Upper lobe of left lung (tissue), 6 donors: ENCODE measurements at places on chromosomes 1 and 21. TPM values are rescaled to one million over a fixed set of nuclear protein-coding genes. Genes with fewer than 3 reads are reported as not detected.

GRCh38 chr1:213698092-213698702, 289.6 kb upstream of the PROX1 start:
- no peak for DNase-seq

DNA sequence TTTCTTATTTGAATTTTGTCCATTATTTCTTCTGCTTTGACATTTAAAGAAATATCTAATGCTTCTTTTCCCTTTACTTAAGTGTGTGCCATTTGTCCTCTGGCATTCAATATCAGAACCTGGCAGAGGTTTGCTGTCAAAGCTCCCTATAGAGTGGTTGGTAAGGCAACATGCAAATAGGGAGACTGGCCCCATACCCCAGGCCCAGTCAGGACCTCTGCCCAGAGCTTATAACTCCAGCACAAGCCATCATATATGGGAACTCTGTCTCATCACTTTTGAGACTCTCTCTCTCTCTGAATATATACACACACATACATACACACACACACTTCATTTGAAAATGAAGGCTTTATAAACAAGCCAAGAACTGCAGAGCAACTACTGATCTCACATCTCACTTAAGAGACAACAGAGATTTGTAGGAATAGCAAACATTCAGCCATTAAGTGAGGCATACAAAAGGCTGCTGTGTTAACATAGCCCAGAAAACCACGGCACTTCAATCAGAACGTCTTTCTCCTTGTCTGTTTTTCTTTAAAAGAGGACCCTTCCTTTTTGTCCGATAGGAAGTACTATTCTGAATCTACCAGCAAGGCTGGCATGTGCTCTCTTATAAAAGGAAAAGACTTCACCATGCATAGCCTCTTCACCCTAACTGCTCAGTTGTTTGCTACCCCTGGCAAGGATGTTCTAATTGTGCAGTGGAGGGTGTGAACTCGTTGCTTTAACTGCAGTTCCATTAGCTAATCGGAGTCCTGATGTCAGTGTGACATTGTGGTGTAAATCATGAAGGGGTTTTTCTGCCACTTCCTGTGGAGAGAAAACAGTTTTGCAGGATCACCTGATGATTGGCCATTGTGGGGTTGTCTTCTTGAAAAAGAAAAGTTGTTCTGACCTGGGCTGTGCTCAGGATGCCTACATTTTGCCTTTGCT, 101.7 kb downstream of the NR5A2 start:
- DNase-seq, result no peak

DNA sequence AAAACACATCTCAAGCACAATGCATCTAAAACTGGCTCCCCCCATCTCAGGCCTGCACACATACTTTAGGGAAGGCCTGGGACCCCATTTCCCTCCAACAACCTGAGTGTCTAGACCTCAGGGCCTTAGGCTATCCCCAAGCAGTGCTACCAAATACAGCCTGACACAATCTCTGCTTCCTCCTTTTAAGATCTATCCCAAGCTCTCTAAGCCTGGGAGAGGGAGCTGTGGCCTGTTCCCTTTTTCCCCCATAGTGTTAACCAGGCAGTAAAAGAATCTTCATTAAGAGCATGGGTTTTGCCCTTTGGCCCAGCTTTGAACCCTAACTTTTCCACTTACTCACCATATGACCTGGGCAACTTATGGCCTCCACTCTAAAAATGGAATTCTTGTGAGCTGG, 10.8 kb upstream of the COL8A2 start:
- DNase-seq, result no peak

DNA sequence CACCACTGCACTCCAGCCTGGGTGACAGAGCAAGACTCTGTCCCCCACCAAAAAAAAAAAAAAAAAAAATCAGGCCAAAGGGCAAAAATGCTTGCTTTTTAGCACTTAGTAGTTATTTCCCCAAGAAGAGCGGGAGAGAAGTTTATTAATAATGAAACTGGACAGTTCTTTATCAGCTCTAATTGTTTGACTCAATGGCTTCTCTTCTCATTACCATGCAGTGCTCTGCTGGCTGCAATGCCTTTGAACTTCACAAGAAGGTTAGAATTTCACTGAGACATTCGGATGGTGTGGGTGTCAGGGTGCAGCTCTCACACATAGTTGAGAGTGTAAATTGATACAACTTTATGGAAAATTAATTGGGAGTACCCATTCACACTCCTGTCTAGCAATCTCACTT, 63.7 kb downstream of the EDARADD start:
- DNase-seq, result no peak

DNA sequence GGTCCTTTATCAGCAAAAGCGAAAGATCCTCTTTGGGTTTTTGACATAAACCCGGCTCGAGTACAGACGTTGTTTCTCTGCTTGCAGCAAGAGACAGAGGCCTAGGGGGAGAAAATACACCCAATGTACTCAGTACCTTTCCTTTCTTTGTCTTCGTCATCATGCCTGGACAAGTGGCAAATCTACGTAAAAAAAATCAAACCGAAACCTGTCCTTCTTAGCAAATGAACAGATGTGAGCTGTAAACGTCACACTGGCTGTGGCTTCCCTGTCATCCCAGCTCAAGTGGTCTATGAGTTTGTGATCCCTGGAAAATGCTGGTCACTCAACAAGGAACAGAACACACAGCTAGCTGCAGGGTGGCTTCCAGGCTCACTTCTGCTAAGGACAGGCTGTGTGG, 39.9 kb downstream of the STPG1 start:
- no peak for DNase-seq

DNA sequence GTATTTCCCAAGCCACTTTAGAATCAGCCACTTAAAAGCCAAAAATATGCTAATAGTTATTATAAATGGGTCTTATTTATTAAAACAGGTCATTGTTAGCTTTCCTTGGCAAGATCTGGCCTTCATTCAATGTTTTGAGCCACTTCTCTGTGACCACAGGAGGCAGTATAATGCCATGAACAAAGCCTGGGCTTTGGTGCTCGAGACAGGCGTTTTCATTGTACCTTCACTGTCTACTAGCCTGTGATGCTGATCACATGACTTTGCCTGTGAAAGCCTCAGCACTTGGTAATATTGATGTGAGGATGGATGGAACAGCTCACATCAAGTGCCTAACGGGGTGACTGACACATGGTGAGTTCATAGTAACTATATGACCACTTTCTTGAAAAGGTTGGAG, 217.0 kb downstream of the RWDD3 start:
- DNase-seq, result no peak

DNA sequence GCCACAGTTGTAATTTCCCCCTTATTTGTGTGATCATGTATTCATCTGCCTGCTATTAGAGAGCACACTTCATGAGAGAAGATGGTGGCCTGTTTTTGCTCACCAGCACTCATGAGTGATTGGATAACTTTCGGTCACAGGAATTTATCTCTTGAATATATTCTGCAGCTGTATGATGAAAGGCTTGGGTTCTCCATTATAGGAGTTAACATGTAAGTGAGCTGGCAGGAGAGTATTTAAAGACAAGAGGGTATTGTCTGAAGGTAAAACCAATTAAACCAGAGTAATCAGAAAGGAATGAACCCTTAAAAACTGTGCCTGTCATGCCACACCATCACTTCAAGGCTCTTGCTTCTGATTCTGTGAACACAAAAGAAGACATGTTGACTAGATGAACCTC, 574.9 kb upstream of the CAMK1G start:
- DNase-seq, result no peak

GRCh38 chr1:38848071-38848470, 11.5 kb downstream of the RRAGC start:
- no peak for DNase-seq

- no peak for DNase-seq
Observed at GRCh38 chr1:9263984-9264872, 28.5 kb upstream of the SPSB1 start.

DNA sequence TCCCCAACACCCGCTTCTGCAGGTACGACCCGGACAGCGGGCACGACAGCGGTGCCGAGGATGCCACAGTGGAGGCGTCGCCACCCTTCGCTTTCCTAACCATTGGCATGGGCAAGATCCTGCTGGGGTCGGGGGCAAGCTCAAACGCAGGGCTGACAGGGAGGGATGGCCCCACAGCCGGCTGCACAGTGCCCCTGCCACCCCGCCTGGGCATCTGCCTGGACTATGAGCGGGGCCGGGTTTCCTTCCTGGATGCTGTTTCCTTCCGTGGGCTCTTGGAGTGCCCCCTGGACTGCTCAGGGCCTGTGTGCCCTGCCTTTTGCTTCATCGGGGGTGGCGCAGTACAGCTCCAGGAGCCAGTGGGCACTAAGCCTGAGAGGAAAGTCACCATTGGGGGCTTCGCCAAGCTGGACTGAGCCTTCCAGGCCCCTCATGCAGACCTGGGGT, 10.1 kb downstream of the TRIM46 start:
- DNase-seq, result peak; percentile 82

DNA sequence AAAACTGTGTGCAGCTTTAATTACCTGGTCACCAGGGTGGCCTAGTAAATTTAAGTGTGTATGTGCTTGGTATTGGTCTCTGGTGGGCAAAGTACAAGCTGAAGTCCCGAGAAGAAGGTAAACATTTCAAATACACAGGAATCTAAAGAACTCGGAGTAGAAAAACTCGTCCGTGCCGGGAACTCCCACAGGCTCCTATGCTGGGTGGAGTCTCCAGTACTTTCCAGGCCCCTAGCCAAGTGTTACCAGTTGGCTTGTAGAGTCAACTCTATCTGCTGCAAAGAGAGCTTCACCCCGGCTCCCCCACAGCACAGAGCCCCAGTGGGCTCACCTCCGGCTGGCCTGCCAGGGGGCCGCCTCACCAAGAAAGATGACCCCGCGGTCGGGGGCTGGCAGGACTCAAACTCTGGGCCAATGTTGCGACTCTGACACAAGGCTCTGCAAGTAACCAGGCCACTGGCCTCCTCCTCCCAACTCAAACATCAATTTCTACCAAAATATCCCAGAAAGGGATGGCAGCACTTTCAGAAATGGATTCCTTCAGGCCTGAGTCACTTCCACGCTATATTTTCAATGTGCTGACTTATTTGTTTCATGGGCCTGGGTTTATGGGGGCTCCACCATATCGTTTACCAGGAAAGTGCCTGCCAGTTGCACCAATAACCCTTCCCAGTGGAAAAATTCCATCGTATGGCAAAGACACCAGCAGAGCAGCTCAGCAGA, 73.9 kb downstream of the SLC66A1 start:
- DNase-seq, result no peak

GRCh38 chr1:193565971-193566577, 379.7 kb upstream of the B3GALT2 start:
- DNase-seq, result no peak

GRCh38 chr1:59165353-59165752, 131.5 kb upstream of the FGGY start:
- no peak for DNase-seq

Gene ACOT7
- 22.3 TPM for total RNA-seq

Gene ICOSLG
- total RNA-seq, result 9.4 TPM

Gene RTCA
- total RNA-seq, result 23.6 TPM

Gene TAS1R1
- not detected for total RNA-seq

Gene HSD3B1
- not detected for total RNA-seq
